ENCODE measurements at places on chromosomes 2 and 18.

GRCh38 chr18:54952026-54952425, 7.2 kb downstream of the CCDC68 start:
- DNase-seq, result no peak

DNA sequence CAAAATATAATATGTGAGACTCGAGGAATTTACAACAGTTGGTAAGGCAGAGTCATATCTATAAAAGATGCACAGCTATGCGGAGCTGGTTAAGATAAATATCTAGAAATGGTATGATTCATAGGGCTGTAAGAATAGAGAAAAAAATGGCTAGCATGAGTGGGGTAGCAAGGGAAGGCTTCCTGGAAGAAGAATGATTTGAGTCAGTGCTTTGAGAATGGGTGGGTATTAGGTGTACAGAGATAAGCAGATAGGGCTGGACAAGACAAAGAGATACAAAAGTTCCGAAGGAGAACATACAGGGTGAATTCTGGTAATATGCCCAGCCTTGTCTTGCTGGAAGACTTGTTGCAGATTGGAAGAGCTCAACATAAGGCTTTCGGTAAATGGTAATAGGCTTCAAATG, 291.5 kb upstream of the CCDC68 start:
- DNase-seq, result no peak

GRCh38 chr2:71833855-71834560, 313.7 kb downstream of the CYP26B1 start:
- DNase-seq, result no peak

- no peak for DNase-seq
Observed at GRCh38 chr2:218271865-218272530, 1.7 kb downstream of the PNKD start.

GRCh38 chr2:22970284-22970975, 414.5 kb upstream of the KLHL29 start:
- no peak for DNase-seq

DNA sequence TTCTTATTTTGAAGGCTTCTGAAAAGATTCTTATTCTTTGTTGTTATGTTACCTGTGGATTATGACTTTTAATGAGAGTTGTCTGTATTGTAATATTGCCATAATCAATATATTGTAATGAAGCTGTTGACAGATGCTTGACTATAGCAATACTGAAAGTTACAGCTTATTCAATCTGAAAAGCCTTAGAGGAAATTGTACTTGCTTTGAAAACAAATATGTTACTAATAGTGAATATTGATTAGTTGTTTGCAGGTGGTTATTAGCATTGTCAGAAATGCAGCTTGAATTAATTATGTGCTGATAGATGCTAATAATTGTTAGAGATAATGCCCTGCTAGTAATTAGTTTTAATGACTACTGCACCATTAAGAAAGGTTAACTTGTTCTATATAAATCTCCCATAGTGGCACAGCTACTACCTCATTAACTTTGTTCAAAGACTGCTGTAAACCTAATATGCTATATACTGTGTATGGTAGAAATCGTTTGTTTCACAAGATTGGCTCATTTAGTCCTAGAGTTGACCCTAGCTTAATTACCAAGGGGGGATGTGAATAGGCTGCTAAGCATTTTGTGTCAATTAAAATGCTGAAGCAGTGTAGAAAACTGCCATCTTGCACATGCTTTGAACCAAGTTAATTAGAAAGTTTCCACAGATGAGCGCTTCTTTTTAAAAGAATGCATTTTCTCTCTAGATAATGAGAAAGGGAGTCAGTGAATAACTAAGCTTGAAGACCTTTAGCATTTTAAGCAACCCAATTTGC, 30.5 kb downstream of the SLC39A10 start:
- no peak for DNase-seq

- no peak for DNase-seq
Observed at GRCh38 chr2:221370857-221371211, 201.3 kb downstream of the EPHA4 start.

DNA sequence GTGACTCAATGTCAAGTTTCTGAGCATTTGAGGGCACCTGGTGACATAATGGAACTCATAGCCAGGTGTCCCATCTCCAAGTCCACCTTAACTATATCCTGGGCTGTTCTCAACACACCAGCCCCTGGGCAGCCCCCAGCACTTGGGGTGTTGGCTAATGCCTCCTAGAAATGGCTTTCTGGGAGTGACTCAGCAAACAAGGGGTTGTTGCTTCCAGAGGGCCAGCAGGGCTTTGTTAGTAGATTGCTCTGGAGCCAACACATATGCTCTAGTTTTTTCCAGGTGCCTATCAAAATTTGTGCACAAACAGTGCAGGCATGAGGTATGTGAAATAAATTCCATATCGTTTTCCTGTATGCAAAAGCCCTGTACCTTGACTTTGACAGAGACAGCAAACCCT, 448.4 kb downstream of the SLC4A3 start:
- DNase-seq, result no peak

DNA sequence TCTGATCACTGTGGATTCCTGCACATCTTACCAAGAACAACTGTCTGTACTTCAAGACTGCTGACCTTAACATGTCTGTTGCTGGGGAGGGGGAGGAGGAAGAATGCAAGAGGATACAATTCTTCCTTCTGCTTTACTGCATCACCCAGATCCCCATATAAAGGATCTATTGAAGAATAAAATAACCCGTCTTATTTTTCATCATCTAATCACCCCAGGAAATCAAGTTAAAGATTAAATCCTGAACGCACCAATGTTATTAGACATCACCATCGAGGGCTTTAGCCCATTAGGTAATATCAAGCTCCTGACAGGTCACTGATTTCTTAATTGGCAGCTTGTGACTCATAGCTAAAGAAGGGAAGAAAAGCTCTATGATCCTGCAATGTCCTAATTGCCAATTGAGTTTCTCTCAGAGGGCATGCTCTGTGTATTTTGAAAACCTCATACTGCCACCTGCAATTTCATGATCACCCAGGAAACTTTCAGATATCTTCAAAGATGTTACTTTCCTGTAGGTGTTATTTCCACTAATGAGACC, 75.4 kb upstream of the KCNE4 start:
- no peak for DNase-seq

GRCh38 chr2:126674075-126674744, 18.3 kb downstream of the GYPC start:
- DNase-seq, result no peak

DNA sequence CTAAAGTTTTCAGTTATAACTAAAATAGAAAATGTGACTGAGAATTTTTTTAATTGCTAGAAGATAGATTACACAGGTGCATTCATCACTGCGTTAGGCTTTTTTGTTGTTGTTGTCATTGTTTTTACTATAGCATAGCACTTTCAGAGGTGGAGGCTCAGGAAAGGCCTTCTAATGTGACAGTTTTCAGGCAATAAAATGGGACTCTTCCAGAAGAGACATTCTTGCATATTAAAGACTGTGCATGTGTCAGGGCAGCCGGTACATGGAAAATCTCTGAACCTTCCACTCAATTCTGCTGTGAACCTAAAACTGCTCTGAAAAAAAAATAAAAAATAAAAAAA, 175.2 kb downstream of the METTL4 start:
- no peak for DNase-seq

GRCh38 chr18:24460388-24460787, at the start of gene HRH4:
TSS of gene HRH4 (plus strand) at chr18:24460637. CDS start at chr18:24460729, 92 bp downstream.
- no peak for DNase-seq

DNA sequence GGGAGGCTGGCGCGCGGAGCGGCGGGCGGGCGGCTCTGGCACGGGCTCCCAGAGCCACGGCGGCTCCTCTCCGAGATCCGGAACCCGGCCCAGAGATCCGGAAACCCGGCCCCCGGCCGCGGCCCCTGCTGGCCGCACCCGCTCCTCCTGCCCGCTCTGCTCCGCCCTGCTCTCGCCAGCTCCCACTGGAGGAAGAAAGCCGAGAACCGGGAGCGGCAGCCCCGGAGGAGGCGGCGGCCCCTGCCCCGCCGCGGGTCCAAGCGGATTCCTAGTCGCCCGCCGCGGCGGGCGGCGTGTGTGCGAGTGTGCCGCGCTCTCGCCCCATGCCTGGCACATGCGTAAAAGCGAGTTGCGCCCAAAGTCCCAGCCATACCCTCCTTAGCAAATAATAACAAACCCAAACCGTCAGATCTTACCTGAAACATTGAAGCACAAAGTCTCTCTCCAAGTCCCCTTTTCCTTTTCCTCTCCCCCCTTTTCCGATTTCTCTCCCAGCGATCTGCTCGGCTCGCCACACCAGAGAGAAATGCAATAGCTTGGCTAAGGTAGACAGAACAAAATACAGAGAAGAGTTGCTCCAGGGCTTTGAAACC, 108.7 kb upstream of the KCTD1 start:
- DNase-seq, result no peak

- DNase-seq, result no peak
Observed at GRCh38 chr2:241350878-241351639, 5.0 kb upstream of the FARP2 start.

DNA sequence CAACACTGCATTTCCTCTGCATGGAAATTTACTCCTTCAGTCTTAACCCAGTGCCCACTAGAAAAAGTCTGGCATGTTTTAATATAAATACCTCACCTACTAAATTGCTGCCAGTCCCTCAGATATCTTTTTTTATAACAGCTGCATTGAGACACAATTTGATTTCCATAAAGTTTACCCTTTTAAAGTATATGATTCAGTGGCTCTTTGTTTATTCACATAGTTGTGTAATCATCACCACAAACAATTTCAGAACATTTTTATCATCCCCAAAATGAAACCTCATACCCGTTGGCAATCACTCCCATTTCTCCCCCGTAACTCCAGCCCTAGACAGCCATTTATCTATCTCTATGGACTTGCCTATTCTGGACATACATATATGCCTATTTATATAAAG, 17.0 kb upstream of the FRZB start:
- DNase-seq, result no peak

- no peak for DNase-seq
Observed at GRCh38 chr2:189527041-189527750, 53.4 kb downstream of the SLC40A1 start.

- no peak for DNase-seq
Observed at GRCh38 chr2:193446967-193447366, 1252.2 kb upstream of the TMEFF2 start.

DNA sequence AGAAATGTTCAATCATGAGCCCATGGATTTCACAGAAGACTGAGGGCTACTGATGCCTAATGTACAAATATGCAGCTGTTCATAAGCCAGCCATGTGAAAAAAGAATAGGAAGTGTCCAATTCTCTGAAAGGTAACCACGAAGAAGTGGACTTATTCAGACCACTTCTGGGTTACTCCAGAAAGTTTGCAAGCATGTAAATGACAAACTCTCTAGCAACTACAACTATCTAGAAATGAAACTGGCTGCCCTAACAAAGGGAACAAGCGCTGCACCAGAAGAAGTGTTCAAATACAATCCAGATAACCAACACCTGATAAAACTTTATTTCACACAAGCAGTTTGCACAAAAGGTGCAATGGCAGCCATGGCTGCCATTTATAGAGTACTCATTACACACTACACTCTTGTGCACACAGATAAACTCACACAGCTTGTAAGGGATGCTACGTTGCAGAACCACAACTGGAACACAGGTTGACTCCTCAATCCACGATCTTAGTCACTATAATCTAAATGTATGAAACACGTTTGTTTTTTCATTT, 13.9 kb downstream of the MBOAT2 start:
- no peak for DNase-seq

- DNase-seq, result no peak
Observed at GRCh38 chr2:157440404-157441071, 3.4 kb downstream of the CYTIP start.

DNA sequence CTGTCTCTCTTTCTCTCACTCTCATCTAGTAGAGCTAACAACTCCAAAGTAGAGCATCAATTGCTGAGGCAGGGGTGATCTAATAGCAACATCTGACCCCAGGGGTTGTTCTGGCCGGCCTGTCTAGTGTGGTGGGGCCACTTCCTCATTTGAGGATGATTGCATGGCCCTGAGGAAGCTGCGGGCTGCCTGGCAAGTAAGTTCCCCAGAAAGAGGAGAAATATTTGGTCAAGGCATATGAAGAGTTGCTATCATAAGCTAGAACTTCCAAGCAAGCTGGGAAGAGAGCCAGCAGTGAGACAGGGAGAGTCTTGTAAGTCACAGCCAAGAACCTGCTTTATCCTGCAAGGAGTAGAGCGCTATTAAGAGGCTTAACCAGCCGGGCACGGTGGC, 50.8 kb upstream of the TMEM87B start:
- DNase-seq, result no peak

DNA sequence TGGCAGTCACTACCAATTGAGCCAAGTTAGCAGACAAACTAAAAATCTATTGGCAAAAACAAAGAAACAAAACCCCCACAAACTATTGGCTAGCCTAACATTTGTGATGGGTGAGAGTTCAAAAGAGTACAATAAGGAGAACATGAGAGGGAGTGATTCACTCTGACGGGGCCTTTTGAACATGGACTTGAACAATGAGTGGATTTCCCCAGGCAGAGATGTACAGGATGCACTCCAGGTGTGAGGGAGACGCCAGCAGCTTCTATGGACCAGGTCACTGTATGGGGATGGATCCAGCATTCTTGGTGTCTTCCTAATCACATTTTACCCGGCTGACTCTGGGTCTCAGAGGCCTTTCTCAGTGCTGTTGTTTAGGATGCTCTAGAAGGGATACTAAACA, 167.5 kb upstream of the SMAD2 start:
- no peak for DNase-seq

GRCh38 chr2:197339496-197340220, 29.1 kb upstream of the ANKRD44 start:
- no peak for DNase-seq

DNA sequence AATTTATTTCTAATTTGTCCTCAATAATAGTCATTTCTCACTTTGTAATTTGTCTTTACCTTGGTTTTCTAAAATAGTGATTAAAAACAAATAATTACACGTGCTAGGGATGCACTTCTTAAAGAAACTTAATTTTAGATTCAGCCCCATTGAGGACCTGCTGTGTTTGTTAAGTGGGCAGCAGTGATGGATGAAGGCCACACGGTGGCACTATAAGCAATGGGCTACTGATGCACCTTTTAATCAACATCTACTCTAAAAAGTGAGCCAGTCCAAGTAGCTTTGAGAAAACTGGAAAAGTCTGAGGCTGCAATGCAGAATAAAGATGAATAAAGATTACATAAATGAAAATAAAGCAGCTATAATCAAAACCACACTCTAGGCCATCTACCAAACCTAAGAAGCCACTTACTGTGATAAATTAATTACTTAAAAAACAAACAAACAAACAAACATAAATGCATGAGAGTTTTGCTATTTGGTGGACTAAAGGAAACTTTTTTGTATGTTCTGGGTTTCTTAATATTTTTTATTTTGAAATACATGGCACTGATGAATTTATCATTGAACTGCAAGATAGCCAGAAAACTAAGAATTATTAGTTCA, 89.3 kb downstream of the PDE11A start:
- no peak for DNase-seq

DNA sequence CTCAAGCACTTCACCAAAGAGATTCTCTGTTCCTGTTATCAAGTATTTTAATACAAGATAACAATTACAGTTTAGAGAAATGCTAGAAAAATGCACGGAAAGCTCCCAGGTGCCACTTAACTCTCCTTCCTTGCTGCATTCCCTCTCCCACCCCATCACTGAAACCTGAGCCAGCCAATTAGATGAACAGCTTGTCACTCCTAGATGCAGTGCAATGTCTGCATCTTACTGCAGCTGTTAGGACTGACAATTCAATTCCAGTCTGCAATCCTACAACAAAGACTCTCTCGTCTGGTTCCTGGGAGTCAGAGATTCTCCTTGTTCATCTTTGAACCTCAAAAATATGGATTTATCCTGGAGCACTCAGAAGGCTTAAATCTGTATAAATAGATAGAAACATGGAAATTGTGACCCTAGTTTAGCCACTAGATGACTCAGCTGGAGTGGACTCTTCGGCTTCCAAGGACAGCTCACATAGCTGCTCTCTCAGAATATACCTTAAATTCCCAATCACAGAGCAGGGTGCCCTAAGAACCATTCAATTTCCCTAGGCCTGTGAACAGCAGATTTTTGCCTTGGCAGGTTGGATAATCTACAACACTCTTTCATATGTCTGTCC, 311.1 kb downstream of the NRXN1 start:
- no peak for DNase-seq
